ENCODE measurements at places on chromosomes 6 and 20.
A peak's percentile ranks its signal among the peaks of the same experiment; 100 is the strongest.

DNA sequence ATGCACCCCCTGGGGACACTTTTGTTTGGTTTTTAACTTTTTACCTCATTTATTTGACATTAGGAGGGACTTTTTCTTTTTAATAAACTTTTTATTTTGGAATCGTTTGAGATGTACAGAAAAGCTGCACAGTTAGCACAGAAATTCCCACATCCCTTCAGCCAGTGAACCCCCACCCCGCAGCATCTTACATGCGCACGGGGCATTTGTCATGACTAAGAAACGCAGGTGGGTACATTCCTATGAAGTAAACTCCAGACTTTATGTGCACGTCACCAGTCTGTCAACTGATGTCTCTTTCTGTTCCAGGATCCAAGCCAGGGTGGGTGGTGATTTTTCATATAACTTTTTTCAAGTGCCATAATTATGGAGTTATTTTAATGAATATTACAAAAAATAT, 4.9 kb upstream of the ZNF831 start:
- no peak for DNase-seq

- no peak for DNase-seq
Observed at GRCh38 chr20:43287637-43288036, 97.9 kb upstream of the PTPRT start.

DNA sequence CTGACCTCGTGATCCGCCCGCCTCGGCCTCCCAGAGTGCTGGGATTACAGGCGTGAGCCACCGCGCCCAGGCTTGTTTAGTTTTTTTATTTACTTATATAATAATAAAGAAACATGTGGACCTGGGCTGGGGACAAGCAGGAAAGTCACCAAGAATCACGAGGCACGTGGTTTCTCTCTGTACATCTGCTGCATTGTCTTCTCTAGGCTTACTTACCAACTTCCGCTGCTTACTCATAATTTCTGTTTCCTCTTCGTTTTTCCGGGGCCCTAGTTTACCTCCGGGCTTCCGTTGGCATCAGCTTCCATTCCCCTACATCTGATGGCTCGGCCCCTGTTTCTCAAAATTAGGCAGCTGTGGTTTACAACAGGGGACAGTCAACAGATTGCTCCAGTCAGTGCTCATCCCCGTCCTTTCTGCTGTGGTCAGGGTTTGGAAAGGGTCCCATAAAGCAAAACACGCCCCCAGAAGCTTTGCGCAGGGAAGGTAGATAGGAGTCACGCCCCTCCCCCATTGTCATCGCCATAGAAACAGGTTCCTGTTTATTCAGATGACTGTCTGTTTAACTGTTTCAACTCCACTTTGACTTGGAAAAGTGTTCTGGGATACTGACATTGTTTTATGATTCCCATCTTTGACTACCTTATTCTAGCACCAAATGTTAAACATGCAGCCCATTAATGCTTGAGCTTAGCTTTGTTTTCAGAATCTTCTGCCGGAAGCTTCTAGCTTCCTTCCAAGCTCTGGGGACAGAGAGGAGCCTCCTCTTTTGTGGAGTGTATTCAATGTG, 31.9 kb upstream of the TXLNB start:
- peak; percentile 78 for DNase-seq

- no peak for DNase-seq
Observed at GRCh38 chr6:11094941-11095340, 1.3 kb downstream of the SMIM13 start.

GRCh38 chr6:7446619-7447325, 57.2 kb downstream of the RIOK1 start:
- DNase-seq: no peak

GRCh38 chr20:48822879-48823385, 4.9 kb downstream of the PREX1 start:
- DNase-seq: no peak

- no peak for DNase-seq
Observed at GRCh38 chr20:13092111-13092510, 83.3 kb downstream of the SPTLC3 start.

GRCh38 chr6:98880486-98880885, 46.1 kb downstream of the POU3F2 start:
- no peak for DNase-seq

DNA sequence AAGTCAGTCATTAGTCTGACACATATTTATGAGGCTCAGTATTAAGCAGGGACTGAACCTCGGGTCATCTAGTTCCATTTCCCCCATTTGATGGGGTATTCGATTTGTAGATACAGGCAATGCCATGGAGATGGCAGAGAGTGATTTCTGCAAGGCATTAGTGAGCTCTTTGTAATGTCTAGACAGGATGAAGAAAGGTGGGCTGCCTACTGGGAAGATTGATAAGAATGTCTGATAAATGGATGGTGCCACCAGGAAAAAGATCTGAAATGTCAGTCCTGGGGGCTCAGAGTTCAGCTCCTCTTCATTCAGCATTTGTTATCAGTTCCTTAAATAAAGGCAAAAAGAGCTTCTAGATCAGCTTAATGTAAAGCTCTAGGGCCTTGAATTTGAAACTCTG, 51.4 kb downstream of the HS3ST5 start:
- no peak for DNase-seq

DNA sequence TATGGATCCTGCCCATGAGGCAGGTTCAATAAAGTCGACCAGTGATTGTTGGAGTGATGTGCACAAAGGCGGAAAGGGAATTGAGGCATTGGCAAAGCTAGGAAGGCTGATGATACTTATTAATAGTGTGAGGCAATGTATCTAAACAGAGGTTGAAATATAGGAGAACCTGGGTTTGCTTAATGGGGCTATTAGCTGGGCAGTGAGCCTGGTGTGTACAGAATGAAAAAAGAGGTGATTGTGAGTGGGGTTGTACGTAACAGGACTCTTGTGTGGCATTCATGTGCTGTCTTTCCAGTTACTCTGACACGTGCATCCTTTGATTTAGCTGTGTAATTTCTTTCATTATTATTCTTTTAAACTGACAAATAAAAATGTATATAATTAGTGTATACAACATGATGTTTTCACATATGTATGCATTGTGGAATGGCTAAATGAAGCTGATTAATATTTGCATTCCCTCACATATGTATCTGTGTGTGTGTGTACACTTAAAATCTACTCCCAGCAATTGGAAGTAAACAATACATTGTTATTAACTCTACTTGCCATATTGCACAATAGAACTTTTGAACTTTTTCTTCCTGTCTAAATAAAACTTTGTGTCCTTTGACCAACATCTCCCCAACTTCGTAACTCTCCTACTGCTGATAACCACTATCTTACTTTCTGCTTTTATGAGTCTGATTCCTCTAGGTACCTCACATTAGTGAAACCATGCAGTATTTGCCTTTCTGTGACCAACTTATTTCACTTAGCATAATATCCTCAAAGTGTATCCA, 220.5 kb upstream of the SLC35B3 start:
- DNase-seq: no peak

- DNase-seq: no peak
Observed at GRCh38 chr20:45433316-45433715, 17.4 kb downstream of the PIGT start.

- DNase-seq: no peak
Observed at GRCh38 chr20:35729836-35730582, 12.1 kb downstream of the RBM39 start.

GRCh38 chr6:166297606-166298005, 10.6 kb downstream of the PRR18 start:
- DNase-seq: no peak

DNA sequence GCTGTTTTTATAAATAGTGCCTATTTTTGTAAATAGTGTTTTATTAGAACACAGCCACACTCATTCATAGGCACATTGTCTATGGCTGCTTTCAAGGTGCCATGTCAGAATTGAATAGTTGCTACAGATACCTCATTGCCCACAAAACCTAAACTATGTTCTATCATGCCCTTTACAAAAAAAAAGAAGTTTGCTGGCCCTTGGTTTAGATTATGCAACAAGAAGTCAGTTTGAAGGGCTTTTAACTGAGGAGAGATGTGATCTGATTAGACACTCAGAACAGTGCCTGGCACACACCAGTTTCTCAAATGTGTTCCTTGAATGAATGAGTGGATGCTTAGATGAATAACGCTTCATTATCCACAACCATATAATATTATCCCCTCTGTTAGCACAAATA, 366.1 kb downstream of the MAFB start:
- no peak for DNase-seq

DNA sequence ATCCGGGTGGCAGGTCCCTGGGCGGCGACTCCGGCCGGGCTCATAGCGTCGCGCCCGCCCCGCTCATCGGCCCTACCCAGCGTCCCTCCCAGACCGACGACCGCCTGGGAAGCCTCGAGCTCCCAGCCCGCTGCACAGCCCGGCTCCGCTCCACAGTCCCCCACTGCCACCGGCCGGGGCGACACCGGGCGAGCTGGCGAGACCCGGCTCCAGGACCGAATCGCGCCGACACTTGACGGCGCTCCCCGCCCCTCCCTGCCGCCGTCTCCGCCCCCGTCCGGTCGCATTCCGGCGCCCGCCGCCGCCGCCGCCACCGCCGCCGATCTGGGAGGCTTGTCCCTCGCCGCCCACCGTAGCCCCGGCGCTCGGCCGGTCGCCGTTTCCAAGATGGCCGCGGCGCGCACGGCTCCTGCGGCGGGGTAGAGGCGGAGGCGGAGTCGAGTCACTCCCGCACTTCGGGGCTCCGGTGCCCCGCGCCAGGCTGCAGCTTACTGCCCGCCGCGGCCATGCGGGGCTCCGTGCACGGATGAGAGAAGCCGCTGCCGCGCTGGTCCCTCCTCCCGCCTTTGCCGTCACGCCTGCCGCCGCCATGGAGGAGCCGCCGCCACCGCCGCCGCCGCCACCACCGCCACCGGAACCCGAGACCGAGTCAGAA, at the start of gene MAP3K4:
Gene MAP3K4, plus strand, starts transcription at position 364 of the 655 bp plus-strand sequence. Its CDS starts 163 bp downstream, at position 527.
- DNase-seq: peak; percentile 77

DNA sequence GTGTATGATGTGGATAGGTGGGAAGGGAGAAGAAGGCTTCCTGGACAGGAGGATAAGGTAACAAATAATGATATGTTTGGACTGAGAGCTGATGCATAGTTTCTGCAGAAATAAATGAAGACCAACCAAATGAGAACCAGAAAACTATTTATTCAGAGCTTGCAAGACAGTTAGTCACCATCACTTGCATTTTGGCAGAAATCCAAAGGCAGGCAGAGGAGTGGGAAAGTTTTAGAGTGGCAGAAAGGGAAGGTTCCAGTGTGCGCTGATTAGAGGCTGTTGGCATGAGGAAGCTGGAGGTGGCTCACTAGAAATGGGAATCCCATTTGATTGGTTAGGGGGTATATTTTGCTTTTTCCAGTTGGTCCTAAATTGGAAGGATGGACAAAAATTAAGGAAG, 13.0 kb upstream of the F13A1 start:
- DNase-seq: no peak

- no peak for DNase-seq
Observed at GRCh38 chr6:27130668-27131428, 116.7 kb upstream of the PRSS16 start.

DNA sequence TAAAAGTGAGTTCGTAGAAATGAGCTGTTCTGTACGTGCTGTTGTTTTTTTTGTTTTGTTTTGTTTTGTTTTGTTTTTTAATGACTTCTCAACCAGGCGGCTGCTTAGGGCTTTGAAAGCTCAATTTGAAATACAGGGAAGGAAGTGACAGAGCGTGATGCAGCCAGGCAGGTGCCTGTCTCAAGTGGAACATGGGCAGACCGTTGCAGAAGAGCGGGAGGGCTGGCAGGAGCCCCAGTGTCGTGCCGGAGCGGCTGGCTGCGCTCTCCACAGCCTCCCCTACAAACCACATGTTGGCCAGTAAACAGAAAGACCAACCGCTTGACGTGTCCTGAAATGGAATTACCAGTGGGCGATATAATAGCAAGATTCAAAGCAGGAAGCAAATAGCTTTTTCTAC, 164.9 kb upstream of the RREB1 start:
- no peak for DNase-seq

DNA sequence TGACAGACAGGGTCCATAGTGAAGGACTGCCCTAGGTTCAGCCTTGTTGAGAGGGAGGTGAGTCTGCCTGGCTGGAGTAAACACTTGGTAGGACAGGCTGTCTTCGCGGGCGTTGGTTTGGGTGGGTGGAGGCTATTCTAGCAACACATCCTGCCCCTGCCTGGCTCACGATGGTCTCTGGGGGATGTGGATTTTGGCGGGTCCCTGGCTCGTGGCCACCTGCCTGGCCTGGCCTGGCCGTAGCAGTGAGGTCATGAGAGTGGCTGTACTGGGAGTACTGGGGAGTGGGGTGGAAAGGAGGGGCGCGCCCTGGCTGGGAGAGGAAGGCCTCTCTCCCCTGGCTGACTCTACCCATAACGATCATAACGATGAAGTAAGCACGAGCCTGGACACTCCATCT, 30.2 kb upstream of the MRPS18A start:
- DNase-seq: no peak

GRCh38 chr6:119347466-119348095, 2.0 kb downstream of the MAN1A1 start:
- DNase-seq: peak; percentile 14

DNA sequence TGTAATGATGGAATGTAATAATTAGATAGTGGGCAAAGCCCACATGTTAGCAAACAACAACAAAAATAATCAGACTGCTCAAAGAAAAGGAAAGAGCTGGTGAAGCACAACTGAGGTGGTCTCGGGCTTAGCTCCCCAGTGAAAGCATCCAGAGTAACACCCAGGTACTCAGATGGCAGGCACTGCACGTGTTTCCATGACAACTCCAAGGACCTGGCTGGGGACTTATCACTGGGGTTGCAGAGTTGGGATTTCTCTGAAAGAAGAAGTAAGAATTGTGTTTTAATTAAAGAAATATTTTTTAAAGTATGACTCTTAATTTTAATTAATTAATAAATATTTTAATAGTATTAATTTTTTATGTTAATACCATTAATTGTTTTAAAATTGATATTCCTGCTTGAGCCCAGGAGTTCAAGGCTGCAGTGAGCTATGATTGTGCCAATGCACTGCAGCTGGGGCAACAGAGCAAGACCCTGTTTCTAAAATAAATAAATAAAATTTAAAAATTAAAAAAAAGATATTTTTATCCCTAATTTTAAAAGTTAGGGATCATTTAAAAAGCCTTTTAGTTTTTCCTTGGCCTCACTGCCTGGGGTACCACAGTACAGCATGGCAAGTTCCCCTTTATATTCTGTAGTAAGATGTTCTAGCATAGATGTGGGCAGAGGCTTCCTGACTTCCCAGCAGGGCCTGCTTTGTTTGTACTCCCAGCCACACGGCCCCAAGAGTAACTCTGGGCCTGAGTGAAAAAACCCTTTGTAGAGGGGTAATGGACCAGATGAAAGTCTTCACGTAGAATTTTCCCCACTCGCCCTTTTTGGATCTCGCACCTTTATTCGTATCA, 42.2 kb upstream of the UST start:
- no peak for DNase-seq

DNA sequence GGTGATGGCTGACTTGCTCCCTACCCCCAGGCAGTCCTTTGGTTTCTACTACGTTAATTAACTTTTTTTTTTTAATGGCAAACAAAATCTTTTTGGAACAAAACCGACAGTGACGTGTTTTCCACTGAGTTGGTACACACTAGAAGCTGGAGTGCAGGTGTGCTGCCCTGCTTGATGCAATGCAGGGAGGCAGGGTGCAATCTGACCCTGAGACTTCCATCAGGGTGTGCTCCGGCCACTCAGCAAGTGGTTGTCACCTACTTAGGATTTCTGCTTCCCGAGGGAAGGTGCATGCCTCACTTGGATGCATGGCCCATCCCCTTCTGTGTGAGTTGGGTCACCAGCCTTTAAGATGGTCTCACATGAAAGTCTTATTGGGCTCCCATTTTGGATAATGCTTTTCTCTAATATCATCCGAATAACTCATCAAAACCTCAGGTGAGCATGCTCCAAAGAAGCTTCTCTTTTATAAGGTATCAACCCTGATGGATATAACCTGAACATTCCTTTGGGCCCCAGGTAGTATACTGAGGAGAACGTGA, 14.0 kb downstream of the RREB1 start:
- DNase-seq: no peak

- DNase-seq: no peak
Observed at GRCh38 chr20:47733892-47734291, 51.4 kb downstream of the SULF2 start.

Data from activated CD4-positive, alpha-beta T cell treated with anti-CD3 and anti-CD28 coated beads for 4 hours (primary cell).